Stimulated activated CD8-positive, alpha-beta memory T cell treated with anti-CD3 and anti-CD28 coated beads, Interleukin-4, amount 100 ng/mL, for 1 hour (primary cell): ENCODE measurements at places on chromosomes 7 and 10.

GRCh38 chr7:106346678-106347217 lies 62.0 kb upstream of the NAMPT start:
- no peak for DNase-seq

- DNase-seq, result no peak
These were observed 1.8 kb upstream of the IGF2BP3 start for GRCh38 chr7:23472046-23472445.

DNA sequence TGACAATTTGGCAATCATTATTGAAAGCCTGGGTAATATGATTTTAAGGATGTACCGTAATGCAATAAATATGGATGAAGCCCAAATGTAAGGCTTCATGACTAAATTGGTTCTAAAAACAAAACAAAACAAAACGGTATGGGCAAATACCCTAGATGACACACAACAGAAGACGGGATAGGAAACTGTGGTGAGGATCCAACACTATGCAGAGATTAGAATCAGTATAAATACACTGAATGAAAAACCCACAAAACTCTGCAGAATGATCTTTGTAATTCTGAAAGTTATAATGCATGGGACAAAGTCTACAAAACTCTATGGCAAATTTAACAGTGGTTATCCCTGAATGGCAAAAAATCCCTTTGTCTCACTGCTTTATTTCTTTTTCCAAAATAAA lies 57.6 kb downstream of the MALSU1 start:
- DNase-seq, result no peak

- DNase-seq, result no peak
These were observed 39.4 kb upstream of the CHCHD3 start for GRCh38 chr7:133121175-133121844.

DNA sequence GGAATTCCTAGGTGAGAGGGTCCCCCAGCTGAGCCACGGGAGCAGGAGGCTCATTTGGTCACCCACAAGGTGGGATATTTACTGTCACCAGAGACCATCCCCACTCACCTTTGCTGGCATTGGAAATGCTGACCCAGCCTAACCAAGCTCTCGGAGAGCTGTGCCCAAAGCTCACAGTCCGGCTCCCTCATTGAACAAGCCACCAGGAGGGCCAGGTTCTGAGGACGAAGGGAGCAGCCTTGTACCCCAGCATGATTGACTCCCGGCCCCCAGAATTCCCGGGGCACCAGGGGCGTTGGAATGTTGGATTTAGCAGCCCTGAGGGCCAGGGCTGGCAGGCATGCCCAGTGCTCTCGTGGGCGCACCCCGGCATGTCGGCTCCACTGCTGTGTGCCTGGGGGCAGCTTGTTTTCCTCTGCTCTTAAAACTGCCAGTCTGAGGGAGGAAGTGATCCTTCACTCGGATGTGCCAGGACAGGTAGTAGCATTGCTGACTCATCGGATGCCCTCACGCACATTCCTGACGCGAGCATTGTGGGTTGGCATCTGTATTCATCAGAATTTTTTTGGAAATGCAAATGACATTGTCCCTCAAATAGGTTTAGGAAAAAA lies 23.3 kb downstream of the CLIP2 start:
- DNase-seq, result no peak

DNA sequence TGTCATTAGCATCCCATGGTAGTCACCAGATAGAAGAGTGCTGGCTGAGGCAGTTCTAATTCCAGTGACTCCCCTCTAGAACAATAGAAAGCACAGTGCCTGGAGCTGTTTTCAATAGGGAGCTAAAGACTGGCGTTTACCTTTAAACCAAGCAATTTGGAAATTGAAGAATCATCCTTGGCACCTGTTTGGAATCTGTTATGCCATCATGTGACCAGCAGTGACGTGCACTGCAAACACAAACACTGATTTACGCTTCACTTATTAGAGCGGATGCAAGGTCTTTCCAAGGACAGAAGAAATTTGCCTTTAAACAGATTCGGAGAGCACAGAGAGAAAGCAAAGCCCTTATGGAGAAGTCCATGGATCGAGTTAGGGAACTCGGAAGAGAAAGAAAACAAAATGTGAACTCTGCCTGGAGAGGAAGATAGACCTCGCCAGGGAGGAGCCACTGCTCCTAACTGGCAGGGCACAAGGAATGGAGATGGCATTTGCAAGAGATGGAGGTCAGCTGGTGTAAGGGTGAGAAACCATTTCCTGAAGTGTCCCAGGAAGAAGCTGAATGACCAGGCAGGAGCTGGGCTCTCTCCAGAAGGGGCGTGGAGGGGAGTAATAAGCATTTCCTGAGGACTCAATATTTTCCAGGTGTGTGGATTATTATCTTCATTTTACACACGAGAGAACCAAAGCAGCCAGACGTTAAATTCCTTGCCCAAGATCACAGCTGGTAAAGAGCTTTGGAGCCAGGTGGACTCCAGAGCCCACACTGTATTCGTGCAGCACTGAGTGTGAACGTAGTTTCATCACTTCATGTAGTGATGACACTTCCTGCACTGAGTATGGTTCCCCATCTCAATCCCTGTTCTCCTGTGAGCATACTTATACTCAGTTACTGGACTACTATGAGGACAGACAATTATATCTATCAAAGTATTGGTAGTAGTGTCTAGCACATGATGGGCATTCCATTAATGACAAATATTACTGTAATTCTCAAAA lies 97.7 kb downstream of the CUBN start:
- DNase-seq, result no peak

GRCh38 chr10:5282137-5282536 lies 82.6 kb upstream of the UCN3 start:
- DNase-seq, result no peak

- no peak for DNase-seq
These were observed 41.1 kb downstream of the INSIG1 start for GRCh38 chr7:155338632-155339320.

- no peak for DNase-seq
These were observed 535.8 kb downstream of the SDK1 start for GRCh38 chr7:3836855-3837254.

DNA sequence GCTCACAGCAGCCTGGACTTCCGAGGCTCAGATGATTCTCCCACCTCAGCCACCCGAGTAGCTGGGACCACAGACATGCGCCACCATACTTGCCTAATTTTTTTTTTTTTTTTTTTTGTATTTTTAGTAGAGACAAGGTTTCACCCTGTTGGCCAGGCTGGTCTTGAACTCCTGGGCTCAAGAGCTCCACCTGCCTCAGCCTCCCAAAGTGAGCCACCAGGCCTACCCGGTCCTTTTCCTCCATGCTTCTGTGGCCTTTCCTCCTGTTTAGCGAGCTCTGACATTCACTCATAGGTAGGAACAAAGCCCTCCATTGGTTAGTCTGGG lies 50.1 kb upstream of the SRPK2 start:
- no peak for DNase-seq

DNA sequence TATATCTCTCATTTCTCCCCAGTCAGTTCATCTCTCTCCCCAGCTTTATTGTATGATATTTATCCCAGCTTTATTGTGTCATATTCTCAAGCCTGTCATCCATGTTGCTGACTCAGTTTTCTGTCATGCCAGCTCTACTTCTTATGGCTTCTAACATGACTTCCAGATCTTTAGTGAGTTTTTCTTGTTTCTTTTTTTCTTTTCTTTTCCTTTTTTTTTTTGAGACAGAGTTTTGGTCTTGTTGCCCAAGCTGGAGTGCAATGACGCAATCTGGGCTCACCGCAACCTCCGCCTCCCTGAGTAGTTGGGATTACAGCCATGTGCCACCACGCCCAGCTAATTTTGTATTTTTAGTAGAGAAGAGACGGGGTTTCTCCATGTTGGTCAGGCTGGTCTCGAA lies 28.7 kb upstream of the CALU start:
- DNase-seq, result no peak

GRCh38 chr10:103480521-103480920 lies 1.5 kb upstream of the CALHM3 start:
- DNase-seq, result no peak

DNA sequence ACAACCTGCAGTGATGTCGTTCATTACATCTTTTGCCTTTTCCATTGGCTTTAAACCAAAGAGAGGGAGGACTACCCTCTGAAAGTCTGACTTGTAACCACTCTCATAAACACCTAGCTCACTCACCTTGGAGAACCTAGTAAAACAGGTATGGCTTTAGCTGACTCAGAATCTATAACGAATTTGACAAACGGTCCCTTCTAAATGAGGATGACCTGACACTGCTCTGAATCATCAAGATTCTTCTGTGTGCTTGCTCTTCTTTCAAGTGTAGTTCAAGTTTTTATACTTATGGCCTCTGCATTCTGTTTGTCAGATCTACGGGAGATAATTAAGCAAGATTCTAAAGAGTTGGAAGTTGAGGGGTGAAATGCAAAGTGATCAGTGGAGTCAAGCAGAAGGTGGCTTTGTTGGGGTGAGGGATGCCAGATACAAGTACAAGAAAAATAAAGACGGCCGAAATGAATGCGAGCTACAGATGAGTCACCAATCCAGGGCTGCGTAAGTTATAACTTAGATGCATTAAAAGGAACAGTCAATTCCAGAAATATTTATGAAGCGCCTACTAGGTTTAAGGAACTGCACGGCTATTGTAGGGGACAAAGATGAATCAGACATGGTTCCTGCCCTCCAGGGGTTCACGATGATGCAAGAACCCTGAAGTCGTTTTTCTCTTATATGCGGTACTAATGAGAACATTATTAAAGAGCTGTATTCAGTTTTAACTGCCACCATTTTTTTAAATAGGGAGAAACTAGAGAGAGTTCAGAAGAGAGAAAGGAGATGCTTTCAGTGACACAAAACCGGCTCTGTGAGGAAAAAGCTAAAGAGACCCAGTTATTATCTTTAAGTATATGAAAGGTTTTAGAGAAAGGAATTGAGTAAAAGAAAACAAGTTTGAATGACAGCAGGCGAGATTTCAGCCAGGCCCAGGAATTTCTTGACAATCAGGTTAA lies 6.5 kb downstream of the HIPK2 start:
- no peak for DNase-seq

DNA sequence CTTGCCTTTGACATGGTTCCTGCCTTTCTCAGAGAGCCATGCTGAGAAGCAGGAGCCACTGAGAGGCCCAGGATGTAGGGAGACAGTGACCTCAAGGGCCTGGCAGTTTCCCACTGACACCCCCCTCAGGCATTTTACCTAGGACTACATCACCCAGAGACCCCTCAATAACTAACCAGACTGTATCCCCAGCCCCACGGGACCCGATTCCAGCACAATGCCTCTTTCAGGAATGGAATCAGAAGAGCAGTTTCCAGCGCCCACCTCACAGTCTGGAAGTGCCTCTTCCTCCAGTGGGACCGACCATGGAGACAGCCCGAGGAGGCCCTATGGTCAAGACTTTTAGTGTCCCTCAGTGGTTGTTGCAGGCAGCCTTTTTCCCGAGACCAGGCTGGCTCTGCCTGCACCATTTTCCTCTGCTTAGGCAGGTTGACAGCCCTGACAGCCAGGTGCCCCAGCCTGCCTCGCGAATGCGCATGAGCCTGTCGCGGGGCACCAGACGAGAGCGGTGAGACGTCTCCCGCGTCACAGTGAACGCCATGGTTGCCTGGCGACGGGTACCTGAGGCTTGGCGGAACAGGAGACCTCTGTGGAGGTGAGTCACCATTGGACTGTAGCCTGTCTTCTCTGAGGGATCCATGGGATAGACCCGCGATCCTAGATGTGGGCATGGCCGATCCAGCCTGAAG lies 28.4 kb upstream of the ZNF273 start:
- DNase-seq, result no peak

GRCh38 chr7:108059526-108059925 lies 56.6 kb upstream of the LAMB1 start:
- no peak for DNase-seq

- DNase-seq, result no peak
These were observed 259.0 kb upstream of the GHITM start for GRCh38 chr10:83880252-83880791.

DNA sequence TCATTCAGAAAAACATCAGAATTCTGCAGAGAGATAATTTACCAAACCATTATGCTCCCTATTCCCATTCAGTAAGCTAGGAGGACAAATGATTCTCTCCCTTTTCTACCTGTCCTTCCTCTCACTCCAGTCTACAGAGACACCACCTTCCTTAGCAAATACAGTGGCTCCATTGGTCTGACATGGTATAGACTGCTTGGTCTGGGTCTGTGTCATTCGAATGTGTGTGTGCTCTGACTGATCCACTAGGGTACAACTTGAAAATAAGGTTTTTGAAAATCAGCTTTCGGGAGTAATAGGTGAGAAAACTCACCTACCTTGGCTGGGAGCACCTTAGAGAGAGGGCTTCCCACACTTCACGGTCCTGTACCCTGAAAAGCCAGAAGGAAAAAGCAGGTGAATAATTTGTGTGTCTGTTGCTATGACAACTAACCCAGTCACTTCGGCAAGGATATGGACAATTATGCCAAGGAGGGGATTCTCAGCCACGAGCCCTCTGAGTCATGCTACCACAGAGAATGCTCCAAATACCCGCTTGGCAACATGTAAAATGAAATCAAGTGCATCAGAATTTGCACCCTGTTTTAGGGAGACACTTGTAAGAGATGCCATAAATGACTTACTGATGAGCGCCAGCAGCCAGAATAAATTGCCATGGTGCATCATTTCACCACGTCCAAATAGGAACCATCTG lies 114.5 kb upstream of the PRKCQ start:
- no peak for DNase-seq

GRCh38 chr10:127193125-127193524 lies 3.3 kb downstream of the INSYN2A start:
- DNase-seq, result no peak

DNA sequence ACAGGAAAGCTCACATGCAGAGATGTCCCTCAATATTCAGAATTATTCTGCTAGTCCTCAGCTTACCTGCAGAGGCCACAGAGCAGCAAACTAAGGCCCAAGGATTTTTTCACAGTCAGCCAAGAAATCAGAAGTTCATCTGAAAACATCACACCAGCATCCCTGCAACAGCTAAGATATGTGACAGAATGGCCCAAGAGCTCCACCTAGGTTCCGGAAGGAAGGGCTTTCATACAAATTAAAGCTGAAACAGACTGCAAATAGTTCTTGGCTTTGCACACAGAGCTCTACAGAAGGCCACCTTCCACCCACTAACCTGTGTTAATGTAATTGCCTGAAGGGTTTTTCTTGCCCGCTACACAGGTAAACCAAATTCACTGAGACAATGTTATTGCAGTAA lies 438.8 kb upstream of the C7orf33 start:
- DNase-seq, result no peak

GRCh38 chr7:124085179-124085578 lies 52.3 kb upstream of the TMEM229A start:
- no peak for DNase-seq

DNA sequence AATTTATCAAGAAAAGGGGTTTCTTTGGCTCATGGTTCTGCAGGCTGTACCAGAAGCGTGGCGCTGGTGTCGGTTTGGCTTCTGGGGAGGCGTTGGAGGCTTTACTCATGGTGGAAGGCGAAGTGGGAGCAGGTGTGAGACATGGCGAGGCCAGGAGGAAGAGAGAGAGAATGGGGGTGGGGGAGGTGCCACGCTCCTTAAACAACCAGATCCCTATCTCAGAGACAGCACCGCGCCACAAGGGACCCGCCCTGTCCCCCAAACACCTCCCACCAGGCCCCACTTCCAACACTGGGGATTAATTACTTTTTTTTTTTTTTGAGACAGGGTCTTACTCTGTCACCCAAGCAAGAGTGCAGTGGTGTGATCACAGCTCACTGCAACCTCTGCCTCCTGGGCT lies 18.0 kb upstream of the SH2B2 start:
- no peak for DNase-seq
